ENCODE measurements at places on chromosomes 7 and 10. TPM values are rescaled to one million over a fixed set of nuclear protein-coding genes. Genes with fewer than 3 reads are reported as not detected.

WNT8B gene
- not detected for total RNA-seq

LRRC18 gene
- not detected for total RNA-seq

ITGA8 gene
- total RNA-seq: under 0.01 TPM

NFE2L3 gene
- total RNA-seq: 55.4 TPM

SSC4D gene
- total RNA-seq: 0.47 TPM

OR2A12 gene
- not detected for total RNA-seq

LRRC61 gene
- total RNA-seq: 0.19 TPM

PIK3CG gene
- 7.2 TPM for total RNA-seq

CALCR gene
- total RNA-seq: not detected

PRKCQ gene
- total RNA-seq: 0.75 TPM

MRLN gene
- not detected for total RNA-seq

ARPC1B gene
- total RNA-seq: 643 TPM

NEBL gene
- total RNA-seq: 3.1 TPM

IDI2 gene
- total RNA-seq: not detected

PRSS58 gene
- total RNA-seq: not detected

ACTR3C gene
- not detected for total RNA-seq

TMEM140 gene
- 8.3 TPM for total RNA-seq

Measured in endothelial cell of coronary artery (primary cell).